ENCODE measurements at places on chromosomes 2 and 18.
A peak's percentile ranks its signal among the peaks of the same experiment; 100 is the strongest.

DNA sequence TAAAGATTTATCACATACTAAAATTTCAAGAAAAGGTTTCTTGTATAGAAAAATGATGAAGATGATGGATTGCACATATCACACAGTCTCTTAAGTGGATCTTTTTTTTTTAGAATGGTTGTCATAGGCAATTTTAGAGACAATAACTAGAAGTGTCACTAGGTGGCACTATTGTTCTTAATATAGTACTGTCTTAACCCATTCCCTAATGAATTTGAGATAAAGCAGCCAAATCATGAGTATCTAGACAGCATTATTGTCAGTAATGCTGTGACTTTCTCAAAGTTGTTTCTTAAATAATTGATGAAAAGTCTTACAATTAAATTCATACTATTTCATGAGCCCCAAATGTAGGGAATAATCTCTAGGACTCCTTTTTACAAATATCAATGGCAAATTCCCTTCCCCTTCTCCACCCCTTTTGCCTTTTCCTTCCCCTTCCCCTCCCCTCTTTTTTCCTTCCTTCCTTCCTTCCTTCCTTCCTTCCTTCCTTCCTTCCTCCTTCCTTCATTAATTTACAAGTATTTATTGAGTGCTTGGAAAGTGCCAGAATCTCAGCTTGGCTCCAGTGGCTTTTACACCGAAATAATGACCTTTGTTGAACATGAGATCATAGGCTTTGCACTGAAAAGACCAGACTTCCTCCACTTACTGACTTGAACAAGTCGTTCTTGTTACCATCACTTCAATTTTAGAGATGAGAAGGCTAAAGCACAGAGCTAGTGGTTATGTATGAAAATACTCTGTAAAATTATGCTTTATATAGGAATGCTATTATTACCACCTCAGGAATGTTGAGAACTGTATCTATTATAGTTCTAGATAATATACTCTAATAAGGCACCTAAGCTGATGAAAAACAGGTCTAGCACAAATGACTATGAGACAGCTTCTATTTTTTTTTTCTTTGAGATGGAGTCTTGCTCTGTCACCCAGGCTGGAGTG lies 19.8 kb downstream of the MYL12B start:
- no peak for DNase-seq

DNA sequence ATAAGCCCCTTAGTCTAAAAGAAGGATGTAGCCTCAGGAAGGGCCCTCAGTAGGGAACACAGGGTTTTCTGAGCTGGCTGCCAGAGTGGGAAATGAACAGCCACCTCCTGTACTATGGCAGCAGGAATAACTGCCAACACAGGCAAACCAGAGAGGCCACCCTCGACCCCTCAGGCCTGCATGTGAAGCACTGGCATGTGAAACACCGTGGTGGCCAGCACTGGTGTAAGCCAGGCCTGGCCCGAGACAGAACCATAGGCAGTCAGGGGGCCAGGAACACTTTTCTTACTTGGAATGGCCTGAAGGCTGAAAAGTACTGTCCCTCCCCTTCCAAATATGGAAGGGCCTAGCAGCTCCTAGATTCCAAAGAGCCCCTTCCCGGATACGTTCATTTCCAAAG lies 28.2 kb downstream of the SFXN5 start:
- DNase-seq = no peak

DNA sequence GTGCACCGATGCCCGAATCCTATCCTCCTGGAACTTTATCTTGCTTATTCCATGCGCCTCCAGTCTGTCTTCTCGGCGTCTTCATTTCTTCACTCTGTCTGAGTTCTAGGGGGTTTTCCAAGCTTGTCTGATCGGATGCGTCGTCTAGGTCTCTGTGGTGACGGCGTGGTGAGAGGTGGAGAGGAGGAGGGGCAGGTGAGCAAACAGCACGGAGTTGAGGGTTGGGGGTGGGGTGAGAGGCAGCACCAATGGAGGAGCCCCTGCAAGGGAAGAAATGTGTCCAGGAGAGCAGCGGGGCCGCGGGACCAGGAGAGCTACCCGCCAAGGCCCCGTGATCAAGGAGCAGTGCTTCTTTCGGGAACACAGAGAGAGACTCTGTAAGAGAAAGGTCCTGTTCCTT lies 131.3 kb upstream of the TWIST2 start:
- no peak for DNase-seq

DNA sequence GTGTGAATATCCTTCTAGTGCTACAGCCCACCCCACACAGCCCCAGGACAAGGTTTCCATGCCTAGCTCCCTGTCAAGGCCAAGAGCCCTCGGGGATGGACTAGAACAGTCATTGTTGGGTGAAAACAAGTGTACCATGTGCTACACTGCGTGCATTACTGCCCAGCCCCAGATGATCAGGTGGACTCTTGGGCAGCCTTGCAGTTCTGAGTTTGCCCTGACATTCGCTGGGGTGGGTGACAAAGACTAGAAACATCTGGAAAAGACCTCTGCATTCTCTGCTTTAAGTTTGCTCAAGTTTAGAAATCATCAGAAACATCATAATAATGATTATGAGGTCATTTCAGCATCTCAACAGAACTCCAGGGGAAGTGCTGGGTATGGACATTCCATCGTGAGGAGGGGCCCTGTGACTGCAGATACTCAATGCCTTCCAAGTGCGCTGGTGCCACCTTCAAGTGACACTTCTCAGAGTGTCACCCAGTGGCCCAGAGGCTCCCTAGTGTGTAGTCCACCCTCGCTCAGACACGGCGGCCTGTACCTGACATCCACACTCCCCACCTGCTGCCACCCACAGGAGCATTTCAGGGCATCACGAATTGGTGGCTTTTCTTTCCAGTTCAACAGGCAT lies 5.3 kb upstream of the PXDN start:
- peak; percentile 63 for DNase-seq

DNA sequence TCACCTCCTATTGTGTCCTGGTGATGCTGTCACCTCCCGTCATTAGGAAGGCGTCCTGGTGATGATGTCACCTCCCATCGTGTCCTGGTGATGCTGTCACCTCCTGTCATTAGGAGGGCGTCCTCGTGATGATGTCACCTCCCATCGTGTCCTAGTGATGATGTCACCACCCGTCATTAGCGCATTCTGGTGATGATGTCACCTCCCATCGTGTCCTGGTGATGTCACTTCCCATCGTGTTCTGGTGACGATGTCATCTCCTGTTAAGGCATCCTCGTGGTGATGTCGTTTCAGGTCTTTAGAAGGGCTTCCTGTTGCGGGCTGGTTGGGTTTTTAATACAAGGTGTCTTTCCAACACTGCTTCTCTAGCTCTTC lies 40.7 kb downstream of the CTDP1 start:
- DNase-seq = no peak

DNA sequence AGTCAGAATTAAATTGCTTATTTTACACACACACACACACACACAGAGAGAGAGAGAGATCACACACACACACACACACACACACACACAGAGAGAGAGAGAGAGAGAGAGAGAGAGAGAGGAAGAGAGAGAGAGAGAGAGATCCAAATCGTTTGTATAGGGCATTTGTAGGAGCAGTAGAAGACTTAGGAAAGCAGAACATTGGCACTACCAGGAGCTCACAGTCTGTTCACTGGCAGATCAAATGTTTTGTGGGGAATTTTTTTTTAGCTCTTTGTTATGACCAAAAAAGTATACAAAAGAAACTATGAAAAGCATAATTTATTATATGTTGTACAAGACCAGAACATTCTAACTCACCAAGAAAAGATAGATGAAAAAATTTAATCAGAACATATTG lies 81.8 kb downstream of the MBD5 start:
- no peak for DNase-seq

DNA sequence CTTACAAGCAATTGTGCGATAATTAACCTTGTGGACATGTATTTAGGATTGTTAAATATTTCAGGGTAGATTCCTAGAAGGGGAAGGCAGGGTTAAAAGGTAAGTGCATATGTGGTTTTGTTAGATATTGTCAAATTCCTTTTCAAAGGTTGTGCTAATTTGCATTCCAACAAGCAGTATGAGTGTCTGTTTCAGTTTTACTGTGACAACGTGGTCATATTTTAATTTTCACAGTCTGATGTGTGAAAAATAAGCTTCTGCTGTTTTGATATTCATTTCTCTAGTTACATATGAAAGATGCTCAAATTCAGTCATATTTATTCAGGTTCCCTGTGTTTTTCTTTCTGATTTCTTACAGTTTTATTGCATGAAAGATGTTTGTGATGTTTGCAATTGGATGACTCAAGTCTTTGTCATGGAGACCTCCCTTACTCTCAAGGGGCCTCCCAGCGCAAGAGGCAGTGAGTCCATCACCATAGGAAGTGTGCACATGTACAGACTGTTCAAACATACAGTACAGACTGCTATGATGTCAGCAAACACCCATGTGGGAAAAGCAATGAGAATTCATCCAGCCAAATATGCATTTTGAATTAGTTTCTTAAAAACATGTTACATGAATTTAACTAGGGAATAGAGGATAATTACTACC lies 310.8 kb downstream of the GALR1 start:
- no peak for DNase-seq

DNA sequence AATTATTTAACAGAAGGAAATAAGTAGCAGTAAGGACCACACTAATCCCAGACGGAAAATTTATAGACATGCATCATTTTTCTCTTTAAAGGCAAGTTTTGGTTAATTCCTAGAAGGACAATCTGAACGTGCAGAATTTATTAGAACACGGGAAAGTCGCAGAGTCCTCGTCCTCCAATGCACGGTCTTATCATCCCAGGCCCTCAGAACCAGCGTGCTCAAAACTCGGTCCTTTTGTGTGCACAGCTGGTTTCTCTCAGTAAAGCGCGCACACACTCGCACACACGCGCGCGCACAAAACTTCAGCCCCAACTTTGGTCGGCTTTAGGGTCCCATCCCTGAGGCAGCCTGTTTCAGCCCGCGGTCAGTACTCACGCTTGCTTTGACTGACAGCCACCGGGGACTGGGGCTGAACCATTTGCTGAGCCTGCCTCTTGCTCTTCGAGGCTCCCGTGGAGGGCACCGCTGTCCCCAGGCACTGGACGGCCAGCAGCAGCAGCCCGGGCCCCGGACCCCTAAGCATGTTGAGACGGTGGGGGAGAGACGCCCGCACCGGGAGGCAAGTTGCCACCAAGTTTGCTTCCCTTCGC lies 493 bp downstream of the FN1 start:
- DNase-seq = peak; percentile 67

- DNase-seq = no peak
Observed at GRCh38 chr18:57976230-57976773, 67.7 kb upstream of the NEDD4L start.

DNA sequence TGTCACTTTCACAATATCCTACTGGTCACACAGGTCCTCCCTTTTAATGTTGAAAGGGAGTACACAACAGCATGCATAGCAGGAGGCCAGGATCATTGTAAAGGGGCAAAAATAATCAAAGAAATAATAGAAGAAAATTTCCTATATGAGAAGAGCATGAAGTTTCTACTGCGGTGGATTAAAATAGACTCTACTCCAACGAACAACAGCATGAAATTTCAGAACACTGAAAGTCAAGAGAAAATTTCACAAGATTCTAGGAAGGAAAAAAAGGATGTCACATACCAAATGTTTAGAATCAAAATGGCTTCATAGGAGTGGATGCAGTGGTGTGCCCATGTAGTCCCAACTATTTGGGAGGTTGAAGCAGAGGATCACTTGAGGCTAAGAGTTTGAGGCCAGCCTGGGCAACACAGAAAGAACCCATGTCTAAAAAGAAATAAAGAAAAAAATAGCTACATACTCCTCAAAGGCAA lies 72.0 kb upstream of the EPAS1 start:
- no peak for DNase-seq

DNA sequence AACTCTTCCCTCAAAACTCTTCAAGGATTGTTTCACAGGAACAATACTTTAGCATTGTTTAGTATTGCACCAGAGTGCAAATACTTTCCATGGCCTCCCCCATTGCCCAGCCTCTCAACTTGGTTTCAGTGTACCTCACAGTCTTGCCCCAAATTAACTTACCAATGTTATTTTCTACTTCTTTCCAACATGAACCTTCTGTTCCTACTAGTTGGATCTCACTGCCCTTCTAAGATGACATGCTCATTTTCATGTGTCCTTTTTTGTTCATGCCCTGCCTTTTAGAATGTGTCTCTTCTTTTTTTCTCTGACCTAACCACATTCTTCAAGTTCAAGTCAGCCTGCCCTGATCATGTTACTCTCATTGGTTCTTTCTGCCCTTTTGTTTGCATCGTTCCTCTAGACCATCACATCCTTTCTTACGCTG lies 4.1 kb downstream of the SPATS2L start:
- no peak for DNase-seq

- DNase-seq = no peak
Observed at GRCh38 chr2:19762142-19762541, 139.6 kb downstream of the TTC32 start.

- DNase-seq = no peak
Observed at GRCh38 chr18:75261430-75262223, 51.0 kb downstream of the TSHZ1 start.

- no peak for DNase-seq
Observed at GRCh38 chr2:10144771-10145518, 22.4 kb downstream of the RRM2 start.

DNA sequence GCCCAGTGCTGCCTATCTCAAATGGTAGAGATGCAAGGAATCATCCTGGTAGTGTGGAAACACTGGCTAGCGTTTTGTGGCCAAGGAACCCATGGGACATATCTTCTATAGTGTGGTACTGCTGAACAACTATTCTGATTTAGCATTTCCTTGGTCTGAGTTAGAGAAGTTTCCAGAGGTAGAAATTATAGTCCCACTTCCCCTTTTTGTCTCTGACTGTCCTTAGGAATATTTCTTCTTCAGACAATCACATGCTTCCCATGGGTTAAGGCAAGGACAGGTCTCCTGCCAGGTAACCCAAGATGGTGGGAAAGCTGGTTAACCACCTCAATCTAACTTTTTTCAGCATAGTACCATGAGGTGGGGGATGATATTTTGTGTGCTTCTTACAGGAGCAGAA lies 729.5 kb upstream of the LRRTM4 start:
- no peak for DNase-seq

DNA sequence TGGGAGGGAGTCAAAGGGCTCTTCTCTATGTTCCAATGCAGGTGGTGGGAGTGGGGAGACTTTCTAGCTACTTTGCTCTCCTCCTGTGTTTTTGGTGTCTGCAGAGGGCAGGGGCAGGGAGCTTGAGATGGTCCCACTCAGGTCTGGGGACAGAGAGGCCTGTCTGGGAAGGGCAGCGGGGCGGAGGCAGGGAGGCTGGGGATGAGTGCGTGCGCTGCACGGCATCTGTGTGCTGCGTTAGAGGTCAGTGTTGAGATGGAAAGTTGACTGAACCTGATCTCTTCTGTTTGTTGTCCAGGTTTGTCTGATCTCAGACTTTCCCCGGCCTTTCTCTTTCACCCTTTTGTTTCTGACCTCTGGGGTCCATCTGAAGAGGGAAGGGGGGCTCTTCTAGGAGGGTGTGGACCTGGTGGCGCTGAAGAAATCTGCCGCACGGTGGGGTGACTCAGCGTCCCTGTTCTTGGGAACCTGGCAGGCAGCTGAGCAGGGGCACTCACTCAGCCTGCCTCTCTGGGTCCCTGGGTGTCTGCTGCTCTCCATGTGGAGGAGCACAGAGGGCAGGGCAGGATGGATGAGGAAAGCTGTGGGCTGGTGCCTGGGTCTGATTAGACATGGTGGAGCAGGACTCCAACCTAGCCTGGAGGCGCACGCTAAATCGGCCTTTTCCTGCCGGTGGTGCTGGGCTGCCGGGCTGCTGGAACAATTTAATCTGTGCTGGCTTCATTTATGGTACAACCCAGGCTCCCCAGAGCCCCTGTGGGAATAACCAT lies 24.1 kb downstream of the IGFBP2 start:
- no peak for DNase-seq
